ENCODE measurements at places on chromosomes 3 and 15.

DNA sequence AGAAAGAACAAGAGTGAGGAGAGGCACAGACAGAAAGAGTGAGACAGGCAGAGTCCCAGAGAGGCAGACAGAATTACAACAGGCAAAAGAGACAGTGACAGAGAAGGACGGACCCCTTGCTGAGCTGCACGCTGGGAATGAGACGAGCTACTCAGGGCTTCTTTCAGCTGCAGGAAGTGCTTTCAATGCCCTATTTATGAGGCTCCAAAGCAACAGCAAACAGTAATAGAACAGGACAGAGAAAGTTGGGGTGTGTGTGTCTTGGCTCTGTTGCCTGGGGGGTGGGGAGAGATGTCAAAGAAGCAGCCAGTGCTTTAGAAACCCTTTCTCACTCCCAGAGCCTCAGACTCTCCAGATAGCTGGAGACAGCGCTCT is 502 bp upstream of the TIMP4 start:
- DNase-seq = no peak

DNA sequence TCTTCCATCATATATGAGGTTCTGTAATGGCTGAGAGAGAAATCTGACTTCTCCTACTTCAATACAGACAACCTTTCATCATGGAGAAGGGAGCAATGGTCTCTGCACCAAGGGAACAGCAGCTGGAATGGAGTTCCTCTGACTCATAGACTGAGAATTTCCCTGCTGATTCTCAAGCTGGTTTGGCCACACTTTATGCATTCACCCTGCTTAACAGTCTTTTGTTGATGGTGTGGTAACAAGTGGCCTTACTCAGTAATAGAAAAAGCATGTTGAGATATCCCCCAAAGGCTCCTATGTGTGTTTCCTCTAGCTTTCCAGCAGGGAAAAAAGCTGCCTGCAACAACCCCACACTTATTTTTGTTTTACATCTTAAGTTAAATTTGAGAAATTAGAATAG is 138.1 kb downstream of the GREM1 start:
- DNase-seq = no peak

DNA sequence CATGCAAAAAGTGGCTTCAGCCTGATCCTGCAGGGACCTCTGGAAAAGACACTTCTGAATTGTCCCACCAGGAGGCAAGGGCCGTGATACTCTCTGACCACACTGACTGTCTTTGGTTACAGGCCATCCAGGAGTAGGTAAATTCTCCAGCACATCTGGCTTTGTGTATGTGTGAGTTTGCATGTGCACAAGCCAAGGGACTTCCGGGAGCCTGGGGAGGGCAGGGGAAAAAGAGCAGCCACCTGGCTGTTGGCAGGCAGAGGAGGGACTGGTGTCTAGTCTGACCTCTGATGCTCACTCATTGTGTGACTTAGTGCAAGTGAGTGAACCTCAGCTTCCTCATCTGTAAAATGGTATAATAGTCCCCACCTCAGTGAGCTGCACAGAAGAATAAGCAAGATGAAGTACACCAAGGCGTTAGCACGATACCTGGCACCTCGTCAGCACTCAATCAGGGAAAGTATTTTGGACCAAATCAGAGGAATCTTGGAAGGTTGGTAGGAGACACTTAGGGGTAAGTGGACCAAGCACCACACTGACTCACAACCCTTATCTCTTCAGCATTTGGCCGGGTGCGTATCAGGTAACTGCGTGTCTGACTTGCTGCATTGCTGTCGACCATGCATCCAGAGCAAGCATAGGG is 19.1 kb downstream of the KLHL6 start:
- DNase-seq = no peak

- no peak for DNase-seq
These were observed 15.5 kb downstream of the MAGI1 start for GRCh38 chr3:66023229-66023628.

DNA sequence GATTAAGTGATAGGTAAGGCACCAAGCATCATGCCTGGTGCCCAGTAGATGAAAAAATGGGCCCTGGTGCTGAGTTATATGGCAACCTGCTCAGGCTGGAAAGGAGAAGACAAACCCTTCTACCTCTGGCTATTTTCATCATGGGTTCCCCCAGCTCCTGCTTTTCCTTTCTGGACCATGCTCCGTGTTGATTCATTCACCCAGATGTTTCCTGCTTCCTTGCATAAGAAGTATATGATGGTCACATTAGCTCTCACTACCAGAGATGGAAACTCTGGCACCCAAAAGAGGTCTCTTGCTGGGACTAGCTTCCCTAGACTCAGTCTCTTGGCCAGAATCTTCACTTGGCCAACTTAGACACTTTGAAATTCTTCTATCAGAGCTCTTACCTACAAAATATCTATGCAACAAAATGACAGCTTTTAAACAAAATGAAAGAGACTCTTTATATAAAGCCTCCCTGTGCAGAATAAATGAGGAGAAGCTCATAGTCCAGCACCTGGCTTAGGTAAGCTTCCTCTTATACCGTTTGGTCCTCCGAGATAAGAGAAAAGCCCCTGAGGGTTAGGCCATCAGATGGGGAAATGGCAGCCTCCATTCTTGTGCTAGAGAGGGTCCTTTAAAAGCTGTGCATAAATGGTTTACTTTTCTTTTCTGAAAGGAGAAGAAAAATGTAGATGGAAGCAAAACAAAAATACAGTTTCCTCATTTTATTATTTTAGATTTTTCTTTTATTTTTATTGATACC is 46.8 kb upstream of the MCF2L2 start:
- no peak for DNase-seq

Data from dorsolateral prefrontal cortex (tissue), 122 donors.